ENCODE measurements at places on chromosomes 13 and 19. TPM values are rescaled to one million over a fixed set of nuclear protein-coding genes. Genes with fewer than 3 reads are reported as not detected.

The SLC7A9 gene
- 0.03 TPM for polyA plus RNA-seq

The CYP2F1 gene
- not detected for polyA plus RNA-seq

The KIR2DL4 gene
- polyA plus RNA-seq, result not detected

The HIF3A gene
- 0.05 TPM for polyA plus RNA-seq

The ATP7B gene
- 5.8 TPM for polyA plus RNA-seq

The P2RY11 gene
- 5.0 TPM for polyA plus RNA-seq

The TMIGD2 gene
- polyA plus RNA-seq, result not detected

The PCSK4 gene
- polyA plus RNA-seq, result 0.56 TPM

The PARP4 gene
- polyA plus RNA-seq, result 45.6 TPM

The ERICH4 gene
- not detected for polyA plus RNA-seq

The COX7A1 gene
- polyA plus RNA-seq, result not detected

The KCNC3 gene
- not detected for polyA plus RNA-seq

The PSG4 gene
- 5.6 TPM for polyA plus RNA-seq

The LAIR1 gene
- not detected for polyA plus RNA-seq

The ADGRE1 gene
- not detected for polyA plus RNA-seq

The CEBPA gene
- 1.1 TPM for polyA plus RNA-seq

The PALM gene
- not detected for polyA plus RNA-seq

The ZNF490 gene
- 2.2 TPM for polyA plus RNA-seq

The ZNF865 gene
- 2.1 TPM for polyA plus RNA-seq

The FAAP24 gene
- 7.7 TPM for polyA plus RNA-seq

The DCLK1 gene
- 0.41 TPM for polyA plus RNA-seq

The SELENOV gene
- not detected for polyA plus RNA-seq

The ZNF222 gene
- 2.1 TPM for polyA plus RNA-seq

The ZNF763 gene
- 0.57 TPM for polyA plus RNA-seq

The ZNF77 gene
- polyA plus RNA-seq, result 4.1 TPM

The TEX101 gene
- not detected for polyA plus RNA-seq

The GAMT gene
- 8.0 TPM for polyA plus RNA-seq

The PEAK3 gene
- not detected for polyA plus RNA-seq

The SPRYD7 gene
- 7.5 TPM for polyA plus RNA-seq

The DAND5 gene
- polyA plus RNA-seq, result 0.07 TPM

The ZNF90 gene
- 0.28 TPM for polyA plus RNA-seq

The KLK14 gene
- polyA plus RNA-seq, result 0.65 TPM

The DIAPH3 gene
- polyA plus RNA-seq, result 9.7 TPM

The DENND1C gene
- polyA plus RNA-seq, result 0.26 TPM

The NCR1 gene
- not detected for polyA plus RNA-seq

The HIPK4 gene
- polyA plus RNA-seq, result 0.07 TPM

The MEF2B gene
- polyA plus RNA-seq, result 0.05 TPM

The IGFL2 gene
- polyA plus RNA-seq, result 1.3 TPM

The TIMM13 gene
- 62.2 TPM for polyA plus RNA-seq

The MYO1F gene
- polyA plus RNA-seq, result 0.02 TPM

The DZIP1 gene
- 8.0 TPM for polyA plus RNA-seq

The EBI3 gene
- 0.11 TPM for polyA plus RNA-seq

The ZNF846 gene
- 2.5 TPM for polyA plus RNA-seq

The CATSPERD gene
- not detected for polyA plus RNA-seq

The SSBP4 gene
- 14.3 TPM for polyA plus RNA-seq

The GATAD2A gene
- 49.6 TPM for polyA plus RNA-seq

The NKPD1 gene
- 0.79 TPM for polyA plus RNA-seq

The FUT2 gene
- 0.06 TPM for polyA plus RNA-seq

The AMER2 gene
- polyA plus RNA-seq, result not detected

The ZNF208 gene
- polyA plus RNA-seq, result not detected

The FLT3LG gene
- 1.7 TPM for polyA plus RNA-seq

The KASH5 gene
- not detected for polyA plus RNA-seq

The RAB3A gene
- polyA plus RNA-seq, result 1.9 TPM

The NLRP12 gene
- polyA plus RNA-seq, result not detected

The PGLYRP2 gene
- polyA plus RNA-seq, result not detected

The GEMIN7 gene
- polyA plus RNA-seq, result 41.3 TPM

The RNF126 gene
- 54.4 TPM for polyA plus RNA-seq

The LILRB4 gene
- not detected for polyA plus RNA-seq

The OR1M1 gene
- not detected for polyA plus RNA-seq

The LPAR2 gene
- 18.6 TPM for polyA plus RNA-seq

Data from mammary epithelial cell (primary cell).